ENCODE measurements at places on chromosomes 2 and 18.

GRCh38 chr2:39875914-39876267 lies 96.8 kb upstream of the THUMPD2 start:
- DNase-seq: no peak

- DNase-seq: no peak
Measured at GRCh38 chr2:27549303-27549702, 33.5 kb upstream of the ZNF512 start.

GRCh38 chr2:138814123-138814898 lies 34.1 kb upstream of the NXPH2 start:
- DNase-seq: peak; percentile 67

DNA sequence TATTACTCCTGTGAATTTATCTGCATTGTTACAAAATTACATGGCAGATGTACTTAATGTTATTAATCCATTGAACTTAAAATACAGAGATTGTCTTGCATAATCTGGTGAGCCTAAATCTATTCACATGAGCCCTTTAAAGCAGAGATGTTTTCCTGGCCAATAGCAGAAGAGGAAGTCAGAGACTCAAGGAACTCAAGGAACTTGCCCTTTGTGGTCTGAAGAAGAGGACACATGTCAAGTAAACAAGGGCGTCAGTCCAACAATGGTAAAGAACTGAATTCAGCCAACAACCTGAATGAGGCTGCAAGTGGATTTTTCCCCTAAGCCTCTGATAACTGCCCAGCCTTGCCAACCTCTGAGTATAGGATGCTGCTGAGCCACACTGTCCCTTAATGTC lies 356.3 kb upstream of the PKDCC start:
- DNase-seq: peak; percentile 18

DNA sequence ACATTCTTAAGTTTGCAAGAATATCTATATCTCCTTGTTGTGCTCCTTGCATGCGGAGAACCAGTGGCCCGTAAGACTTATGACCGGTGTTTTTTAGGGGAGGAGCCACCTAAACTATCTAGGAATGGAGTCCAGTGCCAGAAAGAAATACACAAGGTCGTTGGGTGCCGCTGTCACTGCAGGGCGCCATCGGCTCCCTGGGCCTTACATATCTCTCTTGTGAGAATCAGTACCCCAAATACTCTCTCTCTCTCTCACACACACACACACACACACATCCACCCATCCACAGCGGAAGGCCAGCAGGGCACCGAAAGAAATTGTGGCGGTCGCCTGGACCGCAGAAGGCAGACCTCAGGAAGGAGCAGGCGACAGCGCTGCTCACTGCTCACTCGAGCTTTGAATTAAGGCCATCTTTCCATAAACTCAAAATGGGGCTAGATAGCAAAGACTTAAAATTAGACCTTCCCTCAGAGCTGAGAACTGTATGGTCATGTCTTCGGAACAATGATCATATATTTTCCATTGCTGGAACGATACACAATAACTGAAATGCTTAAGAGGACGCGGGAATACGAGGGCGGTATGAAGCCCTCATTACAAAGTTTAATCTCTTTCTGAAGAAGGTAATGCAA lies 10.4 kb downstream of the NR4A2 start:
- no peak for DNase-seq

- no peak for DNase-seq
Measured at GRCh38 chr18:31487246-31488015, 10.5 kb upstream of the DSG2 start.

- peak; percentile 53 for DNase-seq
Measured at GRCh38 chr2:156892467-156893281, 364.8 kb upstream of the GALNT5 start.

GRCh38 chr2:67719351-67719750 lies 322.2 kb downstream of the ETAA1 start:
- no peak for DNase-seq

- peak; percentile 64 for DNase-seq
Measured at GRCh38 chr2:42792087-42792582, 248 bp downstream of the HAAO start.

- DNase-seq: no peak
Measured at GRCh38 chr2:101946372-101947039, 45.3 kb upstream of the IL1R2 start.

GRCh38 chr18:22742409-22742808 lies 190.7 kb upstream of the RBBP8 start:
- no peak for DNase-seq

Measured in NB4 (cell line).